ENCODE measurements at places on chromosomes 1 and 21.
A peak's percentile ranks its signal among the peaks of the same experiment; 100 is the strongest.

DNA sequence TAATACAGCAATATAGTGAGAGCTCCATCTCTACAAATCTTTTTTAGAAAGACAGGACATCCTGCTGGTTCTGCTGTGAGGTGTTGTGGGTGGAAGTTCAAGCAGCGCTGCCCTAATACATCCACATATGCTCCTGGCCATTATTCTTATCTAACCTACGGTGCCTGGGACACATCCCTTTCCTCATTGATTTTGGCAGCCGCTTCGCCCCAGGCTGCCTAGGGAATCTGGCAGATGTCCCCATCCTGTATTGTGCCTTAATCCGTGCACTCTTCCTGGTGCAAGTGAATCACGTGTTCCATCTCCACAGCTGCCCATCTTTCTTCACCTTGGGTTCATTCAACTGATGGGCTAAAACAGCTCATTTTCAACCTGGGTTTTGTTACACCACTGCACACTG, 3.1 kb upstream of the UBE2G2 start:
- DNase-seq: no peak

DNA sequence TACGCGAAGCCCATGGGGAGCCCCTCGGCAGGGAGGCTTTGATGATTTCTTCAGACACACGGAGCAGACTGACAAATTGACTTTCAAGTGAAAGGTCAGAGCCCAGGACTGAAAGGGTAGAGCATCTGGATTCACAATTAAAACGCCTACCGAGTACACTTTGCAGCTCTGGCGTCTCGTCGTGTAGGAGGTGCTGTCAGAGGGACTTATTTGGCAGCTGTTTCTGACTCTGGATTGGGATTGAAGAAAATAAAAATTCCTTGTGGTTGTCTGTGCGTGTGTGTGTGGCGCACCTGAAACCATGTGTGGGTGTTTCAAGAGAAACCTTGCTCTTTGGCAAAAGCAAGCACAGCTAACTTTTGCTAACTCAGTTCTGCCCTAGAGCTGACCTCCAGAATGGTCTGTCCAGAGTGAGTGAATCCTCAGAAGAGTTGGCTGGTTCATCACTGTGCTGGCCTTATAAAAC, 348.7 kb downstream of the HLX start:
- no peak for DNase-seq

DNA sequence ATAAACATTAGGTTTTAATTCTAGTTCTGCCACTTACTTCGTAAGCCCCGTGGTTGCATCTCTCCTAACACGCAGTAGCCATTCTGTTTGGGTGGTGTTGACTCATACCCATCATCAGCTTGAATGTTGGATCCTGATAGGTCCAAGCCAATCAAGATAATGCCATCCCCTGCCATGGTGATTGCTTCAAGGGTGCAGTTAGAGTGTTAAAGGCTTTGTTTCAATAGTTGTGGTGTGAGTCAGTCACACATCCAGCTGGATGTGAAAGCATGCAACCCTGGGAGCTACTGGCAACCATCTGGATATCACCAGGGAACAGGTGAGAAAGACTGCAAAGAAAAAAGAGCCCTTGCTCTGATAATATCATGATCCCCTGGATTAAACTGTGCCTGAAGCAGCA, 69.1 kb downstream of the OMA1 start:
- no peak for DNase-seq

- DNase-seq: peak; percentile 55
These were observed 1.6 kb downstream of the ACAP3 start for GRCh38 chr1:1306070-1306660.

DNA sequence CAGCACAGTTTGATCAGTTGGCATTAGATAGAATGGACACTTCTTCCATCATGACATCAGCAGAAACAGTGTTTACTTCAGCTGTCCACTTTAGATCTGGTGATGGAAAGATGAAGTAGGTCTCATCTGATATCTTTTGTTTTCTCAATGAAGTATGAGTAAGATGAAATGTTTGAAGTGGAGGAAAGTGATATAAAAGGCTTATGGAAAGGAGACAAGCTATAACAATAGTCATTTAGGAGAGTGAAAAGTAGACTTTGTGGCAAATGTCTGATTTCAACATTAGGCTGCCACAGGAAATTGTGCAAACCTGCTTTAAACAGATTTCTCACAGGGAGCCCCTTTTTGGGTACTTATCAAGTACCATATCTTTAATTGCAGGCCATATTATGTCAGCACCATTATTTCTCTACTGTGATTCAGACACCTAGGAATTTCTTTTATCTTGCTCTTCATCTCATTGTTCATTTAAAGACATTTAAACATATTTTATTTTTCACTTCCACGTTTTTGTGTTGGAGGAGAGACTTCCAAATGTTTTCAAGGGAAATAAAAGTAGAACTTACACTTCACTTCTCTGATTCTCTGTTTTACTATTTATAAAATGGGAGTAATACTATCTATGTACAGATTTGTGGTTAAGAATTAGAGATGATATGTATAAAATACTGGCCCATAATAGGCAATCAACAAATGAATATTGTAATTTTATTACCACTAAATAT, 18.1 kb downstream of the PDC start:
- no peak for DNase-seq

- DNase-seq: no peak
These were observed 407.9 kb downstream of the PLA2G4A start for GRCh38 chr1:187236676-187237075.

DNA sequence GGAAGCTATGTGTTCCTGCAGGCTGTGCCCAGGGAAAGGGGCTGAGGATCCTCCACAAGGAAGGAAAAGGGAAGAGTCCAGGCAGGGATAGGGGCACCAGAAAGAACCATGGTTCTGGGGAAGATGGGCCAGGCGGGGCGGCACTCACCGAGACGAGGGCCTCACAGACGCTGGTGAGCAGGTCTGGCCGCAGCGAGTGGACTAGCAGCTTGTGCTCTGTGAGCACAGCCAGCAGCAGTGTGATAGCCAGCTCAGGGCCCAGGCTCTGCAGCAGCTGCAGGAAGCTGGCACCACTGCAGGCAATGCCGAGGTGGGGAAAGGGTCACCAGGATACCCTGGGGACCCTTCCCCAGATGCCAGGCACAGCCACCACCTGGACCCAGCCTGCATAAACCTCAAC, 5.8 kb downstream of the DENND4B start:
- DNase-seq: no peak

Data from H9 (cell line).